Left renal pelvis (tissue), 4 donors: ENCODE measurements at places on chromosomes 2 and 18. TPM values are rescaled to one million over a fixed set of nuclear protein-coding genes. Genes with fewer than 3 reads are reported as not detected.

DNA sequence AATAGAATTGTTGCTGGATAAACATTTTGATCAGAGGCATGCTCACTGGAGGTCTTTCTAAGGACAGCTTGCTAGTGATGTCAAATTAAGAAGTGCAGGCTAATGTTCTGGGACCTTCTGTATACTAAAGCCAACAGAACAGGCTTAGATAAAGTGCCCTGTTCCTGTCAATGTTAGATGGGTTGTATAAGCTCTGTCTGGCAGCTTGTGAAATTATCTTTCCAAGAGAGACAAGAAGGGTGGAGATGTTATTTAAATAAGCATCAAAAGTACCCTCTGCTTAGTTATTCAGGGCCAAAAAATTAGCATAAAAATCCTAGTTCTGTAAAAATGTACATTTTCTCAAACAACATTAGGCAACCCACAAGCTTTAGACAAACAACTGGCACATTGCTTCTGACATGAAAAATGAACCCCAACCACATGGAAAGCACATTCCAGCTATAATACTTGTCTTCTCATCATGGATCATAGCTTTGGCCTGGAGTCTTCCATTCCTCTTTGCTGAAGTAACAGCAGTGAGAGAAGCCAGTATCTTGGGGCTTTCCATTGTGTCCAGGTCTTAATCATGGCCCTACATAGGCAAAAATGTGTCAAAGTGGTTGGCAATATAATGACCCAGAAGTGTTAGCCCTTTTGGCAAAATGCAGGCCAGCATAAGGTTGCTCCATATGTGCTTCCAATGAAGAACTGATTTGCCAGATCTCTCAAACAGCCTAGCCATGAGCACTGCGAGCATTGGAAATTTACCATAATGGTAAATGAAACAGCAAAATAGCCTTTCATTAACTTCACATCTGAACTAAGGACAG is 478.1 kb upstream of the ZNF804A start:
- no peak for DNase-seq

DNA sequence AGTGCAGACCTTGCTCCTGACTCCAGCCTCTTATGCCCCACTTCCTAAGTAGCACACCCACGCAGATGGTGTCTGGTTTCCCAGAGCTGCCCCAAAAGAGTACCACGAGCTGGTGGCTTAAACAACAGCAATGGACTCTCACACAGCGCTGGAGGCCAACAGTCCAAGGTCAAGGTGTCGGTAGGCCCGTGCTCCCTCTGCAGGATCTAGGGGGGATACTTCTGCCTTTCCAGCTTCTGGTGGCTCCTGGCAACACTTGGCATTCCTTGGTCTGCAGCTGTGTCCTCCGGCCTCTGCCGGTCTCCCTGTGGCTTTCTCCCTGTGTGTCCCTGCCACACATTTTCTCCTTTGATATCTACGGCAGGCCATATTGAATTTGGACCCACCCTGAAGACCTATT is 99.0 kb downstream of the TSHZ1 start:
- no peak for DNase-seq

DNA sequence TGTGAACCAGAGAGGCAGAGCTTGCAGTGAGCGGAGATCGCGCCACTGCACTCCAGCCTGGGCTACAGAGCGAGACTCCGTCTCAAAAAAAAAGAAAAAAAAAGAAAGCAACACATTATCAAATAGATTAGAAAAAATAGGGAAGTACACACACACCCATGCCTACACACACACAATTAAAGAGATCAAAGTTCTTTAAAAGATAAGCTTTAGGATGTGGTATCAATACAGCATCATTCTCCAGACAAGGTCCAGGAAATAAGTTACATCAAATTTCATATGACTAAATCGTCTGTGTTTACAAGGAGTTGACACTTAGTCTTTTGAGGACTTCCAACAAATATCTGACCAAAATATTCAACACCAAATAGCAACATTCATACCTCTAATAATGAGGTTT is 25.7 kb downstream of the PGAP1 start:
- DNase-seq, result no peak

- no peak for DNase-seq
Measured at GRCh38 chr18:3596637-3597384, 146.8 kb downstream of the TGIF1 start.

- DNase-seq, result no peak
Measured at GRCh38 chr2:63777816-63778215, 63.9 kb upstream of the UGP2 start.

GRCh38 chr18:74414953-74415515 is 42.1 kb downstream of the DIPK1C start:
- no peak for DNase-seq

The EIF4E2 gene
- polyA plus RNA-seq, result 110 TPM

DNA sequence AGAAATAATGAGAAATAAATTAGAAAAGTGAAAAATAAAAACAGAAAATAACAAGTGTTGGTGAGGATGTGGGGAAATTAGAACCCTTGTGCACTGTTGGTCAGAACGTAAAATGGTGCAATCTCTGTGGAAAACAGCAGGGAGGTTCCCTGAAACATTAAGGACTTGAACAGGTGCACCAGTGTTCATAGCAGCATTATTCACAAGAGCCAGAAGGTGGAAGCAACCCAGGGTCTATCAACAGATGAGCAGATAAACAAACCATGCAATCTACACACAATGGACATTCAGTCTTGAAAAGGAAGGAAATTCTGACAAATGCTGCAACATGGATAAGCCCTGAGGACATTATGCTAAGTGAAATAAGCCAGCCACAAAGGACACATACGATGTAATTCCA is 58.2 kb upstream of the TFCP2L1 start:
- DNase-seq, result no peak
